AG20443 (cell line): ENCODE measurements at places on chromosomes 6 and 20.

DNA sequence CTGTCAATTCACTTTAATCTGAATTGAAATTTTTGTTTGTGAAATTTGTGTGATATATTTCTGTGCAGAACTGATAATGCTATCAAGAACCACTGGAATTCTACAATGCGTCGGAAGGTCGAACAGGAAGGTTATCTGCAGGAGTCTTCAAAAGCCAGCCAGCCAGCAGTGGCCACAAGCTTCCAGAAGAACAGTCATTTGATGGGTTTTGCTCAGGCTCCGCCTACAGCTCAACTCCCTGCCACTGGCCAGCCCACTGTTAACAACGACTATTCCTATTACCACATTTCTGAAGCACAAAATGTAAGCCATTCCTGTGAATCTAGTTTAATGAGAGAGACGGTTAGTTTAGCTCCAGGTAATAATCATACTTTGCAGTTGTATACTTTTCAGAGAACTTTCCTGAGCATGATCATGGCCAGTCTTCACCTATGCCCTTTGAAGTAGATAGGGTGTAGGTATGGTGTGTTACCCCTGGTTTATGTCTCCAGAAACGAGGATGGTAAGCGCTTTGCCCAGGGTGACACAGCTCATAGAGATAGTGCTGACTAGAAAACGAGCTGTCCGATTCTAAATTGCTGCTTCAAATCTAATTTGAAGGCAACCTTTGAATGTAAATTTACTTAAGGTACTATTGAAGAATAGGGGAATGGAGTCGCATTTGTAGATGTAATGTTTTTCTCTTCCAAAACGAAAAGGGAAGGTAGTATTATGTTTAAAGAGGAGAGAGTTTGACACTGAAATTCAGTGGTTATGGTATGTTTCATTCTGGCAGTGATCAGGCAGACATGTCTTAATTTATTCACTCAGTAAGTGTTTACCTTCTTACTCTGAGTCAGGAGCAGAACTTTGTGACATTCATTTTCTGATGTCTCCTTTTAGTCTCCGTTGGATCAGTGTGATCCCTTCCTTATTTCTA lies 11.4 kb downstream of the MYB start:
- no peak for DNase-seq

GRCh38 chr6:113888493-113888892 lies 31.3 kb downstream of the MARCKS start:
- DNase-seq: no peak

- no peak for DNase-seq
Measured at GRCh38 chr6:32945108-32945760, 4.4 kb upstream of the HLA-DMB start.

DNA sequence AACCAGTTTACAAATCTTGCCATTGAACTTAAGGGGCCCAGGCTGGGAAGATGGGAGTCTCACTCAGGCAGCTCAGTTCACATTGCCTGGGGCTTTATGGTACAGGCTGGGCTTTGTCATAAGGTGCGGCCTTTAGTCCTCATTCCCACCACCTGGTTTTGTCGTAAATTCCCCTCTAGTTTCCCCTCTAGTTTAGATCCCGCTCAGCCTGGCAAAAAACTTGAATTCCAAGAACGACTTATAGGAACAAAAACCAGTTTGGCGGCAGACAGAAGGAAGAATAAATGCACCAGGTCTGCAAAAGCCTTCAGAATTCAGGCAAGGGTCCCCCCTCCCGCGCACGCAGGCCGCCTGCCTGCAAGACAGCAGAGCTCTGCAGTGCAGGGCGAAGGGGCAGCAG lies 4.1 kb downstream of the BMP7 start:
- DNase-seq: no peak

- no peak for DNase-seq
Measured at GRCh38 chr6:56756791-56757587, 114.3 kb upstream of the DST start.
